Cortex of kidney (tissue), 1 donor: ENCODE measurements at places on chromosomes 4 and X.

DNA sequence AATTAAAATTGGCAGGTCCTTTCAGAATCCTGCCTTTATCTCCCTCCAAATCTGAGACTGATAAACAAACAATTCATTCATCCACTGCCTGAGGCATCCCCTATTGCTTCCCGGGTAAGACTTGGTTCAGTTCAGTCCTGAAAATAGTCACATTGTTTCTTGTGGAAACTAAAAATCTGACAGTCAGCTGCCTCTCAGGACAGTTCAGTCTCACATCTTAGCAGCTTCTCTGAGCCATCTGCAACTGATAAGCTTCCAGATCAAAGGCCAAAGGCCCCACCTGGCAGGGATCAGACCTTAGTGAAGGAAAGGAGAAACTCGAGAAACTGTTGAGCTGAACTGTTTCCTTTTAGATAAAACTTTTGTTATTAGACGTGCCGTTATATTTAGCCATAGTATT, 264.5 kb downstream of the IL15 start:
- DNase-seq: no peak

GRCh38 chrX:133183806-133184205, 34.3 kb downstream of the TFDP3 start:
- no peak for DNase-seq

DNA sequence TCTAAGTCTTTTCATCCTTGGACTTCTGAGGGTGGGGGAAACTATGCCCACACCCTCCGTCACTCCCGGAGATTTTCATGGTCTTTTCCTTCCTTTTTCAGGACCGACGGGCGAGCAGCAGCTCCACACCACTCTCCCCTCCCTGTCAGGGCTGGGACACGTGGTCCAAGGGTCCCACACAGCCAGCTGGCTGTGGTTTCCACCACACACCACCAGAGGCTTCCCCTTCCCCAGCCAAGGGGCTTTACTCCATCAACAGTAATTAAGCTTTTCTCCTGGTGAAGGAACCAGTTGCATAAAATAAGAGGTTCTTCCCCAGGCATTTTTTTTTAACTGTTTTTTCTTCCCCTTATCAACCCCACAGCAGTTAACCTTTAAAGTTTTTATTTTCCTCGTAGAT, 453.9 kb downstream of the GPAT3 start:
- DNase-seq: no peak

DNA sequence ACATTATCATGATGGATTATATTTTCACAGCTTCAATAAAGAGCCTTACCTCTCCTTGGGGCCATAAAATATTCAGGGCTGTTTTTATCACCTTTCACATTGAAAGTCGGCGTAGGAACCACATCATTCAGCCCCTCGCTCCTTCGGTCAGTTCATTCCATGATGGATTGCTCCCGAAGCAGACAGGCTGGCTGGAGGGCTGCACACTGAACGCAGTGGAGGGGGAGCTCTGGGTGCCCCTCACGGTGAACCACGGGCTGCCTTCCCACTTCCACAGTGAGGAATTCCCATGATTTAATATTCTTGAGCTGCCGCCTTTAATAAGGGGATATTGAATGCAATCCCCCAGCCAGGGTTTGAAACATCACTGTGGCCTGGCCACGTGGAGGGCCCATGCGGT, 16.0 kb downstream of the PPP2R2C start:
- DNase-seq: no peak

DNA sequence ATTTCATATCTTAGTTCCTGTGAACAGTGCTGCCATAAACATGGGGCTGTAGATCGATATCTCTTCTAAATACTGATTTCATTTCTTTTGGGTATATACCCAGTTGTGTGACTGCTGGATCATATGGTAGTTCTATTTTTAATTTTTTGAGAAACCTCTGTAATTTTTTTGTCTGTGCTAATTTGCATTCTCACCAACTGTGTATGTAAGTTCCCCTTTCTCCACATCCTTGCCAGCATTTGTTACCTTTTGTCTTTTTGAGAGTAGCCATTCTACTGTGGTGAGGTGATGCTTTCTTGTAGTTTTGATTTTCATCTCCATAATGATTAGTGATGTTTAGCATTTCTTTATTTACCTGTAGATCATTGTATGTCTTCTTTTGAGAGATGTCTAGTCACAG, 2086.5 kb upstream of the TENM3 start:
- no peak for DNase-seq
